Thymus (tissue), 14 donors: ENCODE measurements at places on chromosomes 4 and X.

- no peaks in the 10 kb centered on the region for H3K36me3 ChIP-seq
- H3K27ac ChIP-seq = no peak overlapping the region
- no peak overlapping the region for H3K4me3 ChIP-seq
- DNase-seq = no peak
Observed at GRCh38 chrX:69186651-69187050, 21.4 kb upstream of the PJA1 start.

- H3K27ac ChIP-seq = peak overlapping the region; percentile 78
- H3K27me3 ChIP-seq = no peaks in the 10 kb centered on the region
- no peaks in the 10 kb centered on the region for H3K36me3 ChIP-seq
- H3K4me3 ChIP-seq = peak overlapping the region; percentile 79
- no peak for DNase-seq
Observed at GRCh38 chr4:25313201-25313895, 774 bp downstream of the ZCCHC4 start.

- H3K27ac ChIP-seq = no peak overlapping the region
- no peak overlapping the region for H3K4me3 ChIP-seq
- H3K27me3 ChIP-seq = no peaks in the 10 kb centered on the region
- no peak for DNase-seq
- H3K36me3 ChIP-seq = no peaks in the 10 kb centered on the region
- peaks cover 2% of the 10 kb centered on the region for H3K4me1 ChIP-seq
Observed at GRCh38 chrX:72280321-72280845, 3.3 kb upstream of the RPS4X start.

GRCh38 chr4:141540643-141541042 lies 95.7 kb upstream of the IL15 start:
- no peak overlapping the region for H3K4me3 ChIP-seq
- no peak for DNase-seq
- H3K27ac ChIP-seq = no peak overlapping the region
- H3K36me3 ChIP-seq = no peaks in the 10 kb centered on the region

DNA sequence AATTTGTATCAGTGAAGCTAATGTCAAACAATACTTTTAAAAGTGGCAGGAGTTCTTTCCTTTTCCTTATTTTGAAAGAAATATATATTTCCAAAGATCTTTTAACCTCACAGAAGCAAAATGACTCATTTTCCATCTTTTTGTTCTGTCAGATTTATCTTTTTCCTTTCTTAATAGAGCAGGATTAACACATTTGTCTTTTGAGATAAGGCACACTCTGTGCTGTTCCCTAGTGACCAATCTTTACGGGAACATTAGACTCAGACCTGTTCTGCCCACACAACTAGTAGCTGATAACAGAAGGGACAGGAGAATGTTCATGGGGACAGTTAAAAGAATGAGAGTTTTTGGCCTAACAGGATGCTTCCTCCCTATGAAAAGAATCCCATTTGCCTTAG lies 381.2 kb downstream of the STPG2 start:
- no peaks in the 10 kb centered on the region for H3K27me3 ChIP-seq
- H3K4me3 ChIP-seq = no peak overlapping the region
- H3K27ac ChIP-seq = no peak overlapping the region
- no peak for DNase-seq
- no peaks in the 10 kb centered on the region for H3K36me3 ChIP-seq
- no peaks in the 10 kb centered on the region for H3K4me1 ChIP-seq
